ENCODE measurements at places on chromosomes 6 and 20. TPM values are rescaled to one million over a fixed set of nuclear protein-coding genes. Genes with fewer than 3 reads are reported as not detected.

DOK5 gene
- 0.05 TPM for total RNA-seq

DNPH1 gene
- total RNA-seq, result 59.8 TPM

MAS1 gene
- total RNA-seq, result under 0.01 TPM

- DNase-seq, result no peak
Observed at GRCh38 chr20:22383156-22383555, 201.2 kb downstream of the FOXA2 start.

DNA sequence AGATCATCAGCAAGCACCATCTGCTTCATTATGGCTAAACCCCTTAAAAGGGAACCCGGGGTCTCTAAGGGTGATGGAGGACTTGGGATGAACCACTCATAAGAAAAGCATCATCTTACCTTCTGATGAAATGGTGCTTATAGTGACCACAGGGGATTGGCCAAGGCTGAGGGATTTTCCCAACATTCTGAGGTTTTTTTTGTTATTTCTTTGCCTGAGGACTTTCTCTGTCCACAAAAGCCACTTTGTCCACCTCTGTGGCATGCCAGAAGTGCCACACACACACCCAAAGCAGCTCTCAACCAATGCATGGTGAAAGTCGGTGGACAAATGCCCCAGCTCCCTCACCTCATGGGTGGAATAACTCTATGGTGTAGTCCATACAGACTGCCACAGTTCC lies 79.3 kb upstream of the TOP1 start:
- no peak for DNase-seq

- DNase-seq, result no peak
Observed at GRCh38 chr6:159854959-159855358, 35.8 kb upstream of the MAS1 start.

DNA sequence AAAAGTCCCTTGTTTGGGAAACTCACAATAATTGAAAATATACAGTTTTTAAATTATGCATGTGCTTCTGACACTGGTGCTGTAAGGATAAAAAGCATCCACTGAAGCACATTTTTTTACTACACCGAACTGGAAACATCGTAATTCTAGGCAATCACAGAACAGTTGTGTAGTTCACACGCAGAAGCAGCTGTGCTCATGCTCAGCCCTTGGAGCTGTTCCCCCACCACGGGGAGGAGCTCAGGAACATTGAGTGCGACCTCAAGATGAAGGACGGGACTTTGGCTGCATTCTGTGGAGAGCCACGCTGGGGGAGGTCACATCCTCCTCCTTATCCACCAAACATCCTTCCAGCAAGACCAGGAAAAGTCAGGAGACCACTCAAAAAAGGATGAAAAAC lies 466.3 kb upstream of the CDH4 start:
- no peak for DNase-seq

- no peak for DNase-seq
Observed at GRCh38 chr6:159463119-159463829, 229.8 kb downstream of the SOD2 start.

Data from liver (tissue), 10 donors.